ENCODE measurements at places on chromosomes 1 and 21. TPM values are rescaled to one million over a fixed set of nuclear protein-coding genes. Genes with fewer than 3 reads are reported as not detected.
A peak's percentile ranks its signal among the peaks of the same experiment; 100 is the strongest.

- peak; percentile 75 for DNase-seq
Measured at GRCh38 chr1:113904293-113904673, 316 bp downstream of the AP4B1 start.

GSTM3 gene
- 6.3 TPM for total RNA-seq

- no peak for DNase-seq
Measured at GRCh38 chr1:220966881-220967611, 87.8 kb downstream of the HLX start.

- DNase-seq, result no peak
Measured at GRCh38 chr1:25890239-25891034, 14.9 kb upstream of the PAQR7 start.

DNA sequence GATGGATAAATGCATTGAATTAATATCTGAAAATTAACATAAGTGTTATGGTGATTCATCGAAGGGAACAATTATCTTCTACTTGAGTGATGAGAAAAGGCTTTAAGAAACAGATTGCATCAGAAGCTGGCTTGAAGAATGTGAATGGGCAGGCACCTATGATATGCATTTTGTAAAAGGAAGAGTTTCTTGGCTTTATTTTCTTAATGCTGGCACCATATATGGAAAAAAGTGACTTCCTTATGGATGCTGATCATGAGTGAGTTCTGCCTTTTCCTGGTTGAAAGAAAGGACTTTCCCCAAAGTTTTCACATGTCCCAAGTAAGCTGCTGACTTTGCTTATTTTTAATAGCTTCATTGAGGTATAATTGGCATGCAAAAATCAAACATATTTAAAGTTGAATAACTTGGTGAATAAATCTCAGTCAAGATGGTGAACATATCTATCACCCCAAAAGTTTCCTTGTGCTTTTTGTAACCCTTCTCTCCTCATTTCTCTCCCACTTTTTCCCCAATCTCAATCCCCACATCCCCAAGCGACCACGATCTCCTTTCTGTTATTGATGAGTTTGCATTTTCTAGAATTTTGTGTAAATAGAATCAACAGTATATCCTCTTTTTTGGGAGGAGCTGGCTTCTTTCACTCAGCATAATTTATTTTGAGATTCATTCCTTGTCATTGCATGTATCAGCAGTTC, 74.2 kb downstream of the SPATA46 start:
- DNase-seq, result no peak

DNA sequence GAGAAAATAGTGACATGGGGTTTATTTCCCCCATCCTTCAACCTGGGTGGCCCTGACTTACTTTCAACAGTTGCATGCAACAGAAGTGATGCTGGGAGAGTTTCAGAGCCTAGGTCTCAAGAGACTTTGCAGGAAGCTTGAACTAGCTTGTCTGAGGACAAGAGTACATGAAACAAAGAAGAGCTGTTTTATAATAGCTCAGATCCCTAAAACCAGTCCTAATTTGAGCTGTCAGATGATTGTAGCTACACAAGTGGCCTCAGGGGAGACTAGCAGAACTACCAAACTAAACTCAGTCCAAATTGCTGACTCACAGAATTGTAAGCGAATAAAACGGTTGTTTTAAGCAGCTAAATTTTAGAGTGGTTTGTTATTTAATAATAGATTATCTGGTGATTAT, 17.1 kb downstream of the RC3H1 start:
- DNase-seq, result no peak

DNA sequence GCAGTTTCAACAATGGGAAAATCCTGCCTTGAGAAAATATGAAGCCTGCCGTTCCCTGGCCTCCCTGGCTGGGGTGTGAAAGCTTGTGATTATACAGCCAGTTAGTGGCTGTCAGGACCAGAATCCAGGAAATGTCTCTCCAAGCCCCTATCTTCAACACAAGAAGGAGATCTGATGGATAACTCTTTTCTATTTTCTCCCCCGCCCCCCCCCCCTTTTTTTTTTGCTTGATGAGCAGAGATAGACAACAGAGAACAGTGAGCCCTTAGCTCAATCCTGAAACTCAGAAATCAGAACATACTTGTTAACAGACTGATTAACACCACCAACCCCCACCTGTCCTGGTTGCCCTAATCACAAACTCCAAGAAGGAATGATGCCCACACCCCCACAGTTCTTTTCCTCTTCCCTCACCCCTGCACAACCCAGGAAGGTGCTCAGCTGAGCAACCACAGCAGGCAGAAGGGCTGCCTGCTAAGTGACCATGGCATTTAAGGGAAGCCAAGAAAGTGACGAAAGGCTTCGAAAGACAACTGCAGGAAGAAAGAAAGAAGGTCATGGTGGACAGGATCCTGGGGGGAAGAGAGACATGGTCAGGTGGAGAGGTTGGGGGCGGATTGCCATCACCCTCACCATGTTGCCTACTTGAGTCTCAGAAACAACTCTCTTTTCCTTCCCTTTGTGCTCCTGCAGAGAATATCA, 12.3 kb upstream of the DENND2D start:
- no peak for DNase-seq

- no peak for DNase-seq
Measured at GRCh38 chr21:35753308-35753707, 307.0 kb downstream of the SETD4 start.

- no peak for DNase-seq
Measured at GRCh38 chr21:39776589-39776988, 31.6 kb downstream of the IGSF5 start.

GRCh38 chr1:88302843-88303486, 381.1 kb upstream of the PKN2 start:
- no peak for DNase-seq
